ENCODE measurements at places on chromosomes 7 and 10.

GRCh38 chr10:107364872-107365271 is 200.4 kb upstream of the SORCS1 start:
- no peak for DNase-seq

- peak; percentile 46 for DNase-seq
Observed at GRCh38 chr7:102236592-102237287, 49.9 kb upstream of the SH2B2 start.

DNA sequence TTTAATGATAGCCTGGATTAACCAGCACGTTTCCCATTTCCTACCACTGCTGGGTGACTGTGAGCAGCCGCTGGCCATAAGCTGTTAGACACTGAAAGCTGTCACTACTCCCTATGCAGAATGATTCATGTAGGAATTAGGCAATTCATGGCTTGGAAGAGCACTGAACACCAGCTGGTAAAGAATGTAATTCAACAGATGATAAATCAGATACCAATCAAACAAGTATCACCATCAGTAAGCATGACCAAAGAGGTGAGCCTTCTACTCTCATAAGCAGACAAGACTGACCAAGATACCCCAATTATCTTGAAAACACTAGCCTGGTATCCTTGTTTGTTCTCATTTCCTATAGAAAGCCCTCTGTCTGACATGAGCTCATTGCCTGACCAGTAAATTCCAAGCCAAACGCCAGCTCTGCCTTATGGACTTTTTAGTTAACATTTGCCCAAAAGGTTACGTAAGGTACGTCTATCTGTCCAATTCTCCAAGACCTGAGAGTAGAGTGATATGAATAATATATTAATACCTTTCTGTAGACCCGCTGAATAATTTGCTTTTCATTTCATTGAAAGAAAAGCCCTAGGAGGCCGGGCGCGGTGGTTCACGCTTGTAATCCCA is 127.7 kb downstream of the ELMO1 start:
- no peak for DNase-seq

- DNase-seq: no peak
Observed at GRCh38 chr10:43605850-43606322, 352 bp upstream of the ZNF485 start.

DNA sequence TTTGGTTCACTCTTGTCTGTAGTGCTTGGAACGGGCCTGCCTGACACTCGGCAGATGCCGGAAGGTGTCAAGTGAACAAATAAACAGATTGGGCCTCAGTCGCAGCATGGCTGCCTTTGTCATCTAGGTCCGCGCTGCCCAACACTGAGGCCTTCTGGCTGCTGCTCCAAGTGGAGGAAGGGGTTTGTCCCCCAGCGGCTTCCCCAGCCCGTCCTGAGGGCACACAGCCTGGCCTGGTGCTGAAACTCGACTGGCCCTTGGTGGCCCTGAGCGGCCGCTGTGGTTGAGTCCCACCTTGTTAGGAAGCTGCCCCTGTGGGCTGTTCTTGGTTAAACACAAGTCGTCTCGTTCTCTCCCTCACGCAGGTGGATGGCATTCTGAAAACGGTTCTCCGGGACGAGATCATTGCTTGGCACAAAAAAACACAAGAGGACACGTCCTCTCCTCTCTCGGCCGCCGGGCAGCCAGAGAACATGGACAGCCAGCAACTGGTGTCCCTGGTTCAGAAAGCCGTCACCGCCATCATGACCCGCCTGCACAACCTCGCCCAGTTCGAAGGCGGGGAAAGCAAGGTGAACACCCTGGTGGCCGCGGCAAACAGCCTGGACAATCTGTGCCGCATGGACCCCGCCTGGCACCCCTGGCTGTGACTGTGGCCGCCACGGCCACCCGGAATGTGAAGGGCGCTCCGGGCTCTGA is 132.1 kb downstream of the SMURF1 start:
- DNase-seq: no peak

DNA sequence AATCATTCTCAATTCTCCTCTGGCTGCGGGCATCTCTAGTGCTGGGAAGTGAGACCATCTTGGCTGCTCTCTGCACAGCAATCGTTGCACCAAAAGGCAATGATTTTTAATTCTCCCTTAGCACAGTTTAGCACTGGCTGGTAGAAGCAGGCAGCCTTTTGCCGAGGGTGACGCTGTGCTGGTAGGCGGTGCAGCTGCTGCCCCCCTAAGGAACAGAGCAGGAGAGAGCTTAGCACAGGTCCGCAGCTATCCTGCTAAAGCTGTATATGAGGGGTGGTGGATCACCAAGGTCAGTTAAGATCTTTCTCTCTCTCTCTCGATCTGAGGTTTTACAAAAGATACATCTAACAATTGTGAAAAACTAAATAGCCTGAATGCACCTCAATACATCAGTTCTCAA is 390.1 kb downstream of the GATA3 start:
- no peak for DNase-seq

GRCh38 chr7:69217516-69218350 is 380.5 kb upstream of the AUTS2 start:
- no peak for DNase-seq

- DNase-seq: no peak
Observed at GRCh38 chr7:14934839-14935238, 32.3 kb upstream of the DGKB start.

GRCh38 chr10:44853796-44854195 is 57.3 kb upstream of the TMEM72 start:
- DNase-seq: no peak

- no peak for DNase-seq
Observed at GRCh38 chr10:6211671-6212635, 9.2 kb downstream of the PFKFB3 start.

GRCh38 chr7:40551685-40552576 is 417.1 kb downstream of the SUGCT start:
- no peak for DNase-seq

GRCh38 chr10:5373307-5373706 is 8.5 kb downstream of the UCN3 start:
- DNase-seq: no peak

DNA sequence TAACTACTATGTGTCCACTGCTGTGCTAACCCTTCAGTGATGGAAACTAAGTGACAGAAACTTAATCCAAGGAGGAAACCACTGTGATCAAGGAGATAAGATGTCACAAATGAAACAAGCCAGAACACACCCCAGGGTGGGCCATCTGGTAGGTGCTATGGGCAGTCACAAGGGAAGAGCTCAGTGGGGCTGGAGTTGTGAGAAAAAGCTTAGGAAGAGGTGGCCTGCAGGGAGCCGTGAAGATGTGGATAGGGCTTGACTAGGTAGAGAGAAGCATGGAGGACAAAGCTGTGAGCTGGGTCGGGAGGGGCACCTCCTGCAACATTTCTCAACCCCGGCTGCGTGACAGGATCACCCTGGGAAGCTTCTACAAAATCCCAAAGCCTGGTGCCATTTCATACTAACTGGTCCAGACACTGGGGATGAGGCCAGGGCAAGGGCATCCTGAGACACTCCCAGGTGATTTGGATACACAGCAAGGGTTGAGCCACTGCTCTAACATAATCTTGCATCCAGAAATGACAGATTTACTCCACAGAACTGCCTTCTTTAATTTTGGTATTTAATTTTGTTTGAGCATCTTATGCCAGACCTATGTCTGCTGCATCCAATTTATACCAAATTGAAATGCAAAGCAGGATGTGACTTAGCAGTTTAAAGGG is 69.3 kb downstream of the OSBPL3 start:
- no peak for DNase-seq

GRCh38 chr10:100636848-100637553 is 101.3 kb downstream of the HIF1AN start:
- DNase-seq: no peak

GRCh38 chr10:69955897-69956740 is 96.5 kb upstream of the MACROH2A2 start:
- DNase-seq: no peak

DNA sequence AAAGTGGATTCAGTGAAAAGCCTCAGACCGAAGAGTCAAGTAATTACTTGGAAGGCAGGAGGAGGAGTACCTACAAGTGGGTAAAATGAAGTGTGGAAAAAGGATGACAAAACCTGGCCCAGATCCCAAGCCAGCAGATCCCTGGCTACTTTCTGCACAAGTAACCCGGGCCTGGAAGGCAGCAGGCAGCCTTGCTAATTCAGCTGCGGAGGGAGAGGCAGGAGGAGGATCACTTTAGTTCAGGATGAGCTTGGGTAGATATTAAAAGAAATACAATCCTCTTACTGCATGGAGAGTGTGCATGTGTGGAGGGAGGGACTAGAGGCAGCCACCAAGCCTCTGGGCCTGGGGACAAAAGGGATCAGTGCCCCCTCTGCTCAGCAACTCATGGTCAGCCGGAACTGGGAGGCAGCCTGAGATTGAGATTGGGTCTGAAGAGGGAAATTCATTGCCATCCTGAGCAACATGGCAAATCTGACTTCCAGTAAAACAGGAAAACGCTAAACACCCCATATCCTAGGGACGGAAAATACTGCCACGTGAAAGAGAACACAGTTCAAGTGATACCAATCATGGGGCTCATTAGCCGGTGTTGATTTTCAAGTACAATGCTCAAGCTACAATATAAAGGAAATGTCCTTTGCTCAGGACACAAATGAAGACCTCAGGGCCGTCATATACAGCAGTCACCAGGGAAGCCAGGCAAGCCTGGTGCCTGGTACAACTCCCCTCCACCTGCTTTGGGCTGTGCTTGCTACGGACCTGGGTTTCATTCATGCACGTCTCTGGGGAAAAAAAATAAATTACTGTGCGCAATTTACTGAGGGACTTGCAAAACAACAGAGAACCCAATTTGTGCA is 1.3 kb downstream of the AMPH start:
- DNase-seq: peak; percentile 51

- no peak for DNase-seq
Observed at GRCh38 chr7:24757353-24758275, at the start of gene GSDME. TSS of gene GSDME (minus strand) at chr7:24757464. CDS start at chr7:24749774, 7,690 bp downstream.

DNA sequence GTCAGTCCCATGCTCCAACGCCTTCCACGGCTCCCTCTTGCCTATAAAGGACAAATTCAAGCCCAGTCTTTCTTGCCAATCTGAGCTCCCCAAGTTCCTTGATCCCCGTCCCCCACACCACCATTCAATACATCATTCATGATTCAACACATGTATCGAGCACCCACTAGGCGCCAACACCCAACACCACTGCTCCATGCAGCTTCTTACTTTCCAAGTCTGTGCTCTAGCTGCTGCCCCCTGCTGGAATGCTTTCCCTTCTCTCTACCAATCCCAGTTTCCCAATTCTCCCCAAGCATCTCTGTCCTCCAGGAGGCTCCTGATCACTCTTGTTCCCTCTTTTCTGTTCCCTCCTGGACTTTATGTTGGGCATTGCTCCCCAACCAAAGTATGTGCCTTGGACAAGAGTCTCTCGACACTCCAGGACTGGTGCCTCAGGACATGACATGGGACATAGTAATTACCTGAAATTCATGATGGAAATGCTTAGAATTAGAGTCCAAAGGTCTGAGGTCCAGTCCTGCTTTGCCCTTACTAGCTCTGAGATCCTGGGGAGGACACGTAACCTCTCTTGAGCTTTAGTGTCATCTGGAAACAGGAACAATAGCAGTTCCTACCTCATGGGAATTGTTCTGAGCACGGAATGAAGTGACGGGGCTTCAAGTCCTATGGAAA is 172.7 kb downstream of the NEURL1 start:
- no peak for DNase-seq

GRCh38 chr7:144892761-144893160 is 56.9 kb upstream of the TPK1 start:
- DNase-seq: no peak

GRCh38 chr7:34227525-34227924 is 322.2 kb downstream of the BMPER start:
- no peak for DNase-seq

DNA sequence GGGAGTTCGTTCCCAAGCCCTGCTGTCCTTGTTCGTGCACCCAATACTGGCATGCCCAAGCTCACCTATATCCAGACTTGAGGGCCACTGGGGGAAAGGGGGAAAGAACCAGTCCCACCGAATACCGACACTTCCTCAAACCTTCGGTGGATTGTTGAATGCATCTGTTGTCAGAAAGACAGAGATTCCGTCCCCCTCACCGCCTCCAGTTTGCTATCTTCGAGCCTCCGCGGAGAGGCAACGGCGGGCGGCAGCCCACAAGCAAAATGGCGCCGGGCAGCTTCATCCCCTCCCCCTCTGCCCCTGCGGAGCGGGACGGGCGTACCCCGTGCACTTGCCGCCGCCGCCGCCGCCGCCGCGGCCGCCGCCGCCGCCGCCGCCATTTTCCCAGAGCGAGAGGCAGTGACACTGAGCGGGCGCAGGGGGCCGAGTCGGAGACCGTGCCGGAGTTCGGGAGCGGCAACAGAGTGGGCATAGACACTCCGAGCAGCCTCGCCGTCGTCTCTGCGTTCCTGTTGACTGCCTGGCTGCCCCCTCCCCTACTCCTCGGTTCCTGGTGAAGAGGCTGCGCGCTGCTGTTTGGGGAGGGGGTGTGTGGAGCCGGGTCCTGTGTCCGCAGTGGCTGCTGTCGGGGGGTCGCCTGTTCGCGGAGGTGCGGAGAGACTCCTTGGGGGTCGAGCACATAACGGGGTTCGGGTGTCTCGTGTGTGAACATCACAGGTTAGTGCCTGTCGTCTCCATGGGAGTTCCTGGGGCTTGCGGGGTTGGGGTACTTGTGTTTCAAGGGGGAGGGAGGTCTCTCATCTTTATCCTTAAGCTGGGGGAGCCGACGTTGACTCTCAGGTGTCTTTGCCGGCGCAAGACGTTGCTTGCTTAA is at the start of gene KMT2E:
Gene KMT2E, plus strand, starts transcription at position 390 of the 877 bp plus-strand sequence. CDS start 26,748 bp downstream, outside the sequence.
- peak; percentile 73 for DNase-seq

- DNase-seq: no peak
Observed at GRCh38 chr10:132018446-132018845, 36.7 kb upstream of the BNIP3 start.

- DNase-seq: no peak
Observed at GRCh38 chr7:38070718-38071117, 107.3 kb upstream of the STARD3NL start.

Measured in NCI-H748 treated with DMSO at 0.1 percent for 48 hours (cell line).